Activated CD4-positive, CD25-positive, alpha-beta regulatory T cell treated with anti-CD3 and anti-CD28 coated beads, Interleukin-2, amount 50 U/mL, for 72 hours (primary cell): ENCODE measurements at places on chromosomes 5 and 9.

DNA sequence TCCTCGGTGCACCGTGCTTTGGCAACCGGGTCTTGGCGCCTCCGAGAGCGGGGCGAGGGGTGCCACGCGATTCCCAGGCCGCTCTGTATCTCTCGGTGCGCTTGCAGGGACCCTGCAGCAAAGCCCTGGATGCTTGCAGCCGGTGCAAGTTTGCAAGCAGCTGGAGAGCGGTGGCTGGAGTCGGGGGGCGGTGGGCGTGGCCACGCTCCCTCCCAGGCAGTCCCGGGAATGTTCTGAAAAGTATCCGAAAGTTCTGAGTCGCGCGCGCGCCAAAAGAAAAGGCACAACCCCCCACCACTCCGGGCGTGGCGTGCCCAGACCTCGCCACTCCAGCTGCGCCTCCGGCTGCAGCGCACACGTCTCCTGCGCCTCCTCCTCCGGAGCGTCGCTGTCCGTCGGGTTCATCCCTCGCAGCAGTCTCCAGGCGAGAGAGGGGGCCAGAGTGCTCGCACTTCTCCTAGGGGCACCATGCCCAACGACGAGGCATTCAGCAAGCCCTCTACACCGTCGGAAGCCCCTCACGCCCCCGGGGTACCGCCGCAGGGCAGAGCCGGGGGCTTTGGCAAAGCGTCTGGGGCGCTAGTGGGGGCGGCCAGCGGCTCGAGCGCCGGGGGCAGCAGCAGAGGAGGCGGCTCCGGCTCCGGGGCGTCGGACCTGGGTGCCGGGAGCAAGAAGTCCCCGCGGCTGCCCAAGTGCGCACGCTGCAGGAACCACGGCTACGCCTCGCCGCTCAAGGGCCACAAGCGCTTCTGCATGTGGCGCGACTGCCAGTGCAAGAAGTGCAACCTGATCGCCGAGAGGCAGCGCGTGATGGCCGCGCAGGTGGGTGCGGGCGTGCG lies at the start of gene DMRT1:
TSS of gene DMRT1 (plus strand) at position 327 of the 839 bp plus-strand sequence. CDS start at position 469, 142 bp downstream.
- no peak for DNase-seq

- DNase-seq, result no peak
Measured at GRCh38 chr5:65478336-65478735, 3.4 kb downstream of the ADAMTS6 start.

DNA sequence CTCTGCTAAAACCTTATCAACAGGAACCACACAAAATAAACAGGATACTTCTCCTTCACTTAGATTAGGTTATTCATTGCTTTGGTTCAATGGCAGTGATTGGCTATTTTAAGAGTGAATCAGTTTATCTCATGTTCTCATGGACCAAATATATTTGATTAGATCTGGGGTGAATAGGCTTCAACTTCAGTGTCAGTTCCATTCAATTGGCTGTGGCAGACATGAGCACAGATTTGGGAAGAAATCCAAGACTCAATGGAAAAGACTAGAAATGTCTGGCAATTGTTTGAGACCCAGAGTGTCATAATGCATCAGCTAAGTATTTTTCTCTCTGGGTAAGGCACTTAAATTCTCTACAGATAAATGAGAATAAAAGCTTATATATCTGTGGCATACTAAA lies 37.1 kb downstream of the CDH18 start:
- no peak for DNase-seq

- no peak for DNase-seq
Measured at GRCh38 chr5:39934830-39935229, 510.1 kb upstream of the DAB2 start.

GRCh38 chr5:107284822-107285525 lies 385.8 kb downstream of the EFNA5 start:
- no peak for DNase-seq

DNA sequence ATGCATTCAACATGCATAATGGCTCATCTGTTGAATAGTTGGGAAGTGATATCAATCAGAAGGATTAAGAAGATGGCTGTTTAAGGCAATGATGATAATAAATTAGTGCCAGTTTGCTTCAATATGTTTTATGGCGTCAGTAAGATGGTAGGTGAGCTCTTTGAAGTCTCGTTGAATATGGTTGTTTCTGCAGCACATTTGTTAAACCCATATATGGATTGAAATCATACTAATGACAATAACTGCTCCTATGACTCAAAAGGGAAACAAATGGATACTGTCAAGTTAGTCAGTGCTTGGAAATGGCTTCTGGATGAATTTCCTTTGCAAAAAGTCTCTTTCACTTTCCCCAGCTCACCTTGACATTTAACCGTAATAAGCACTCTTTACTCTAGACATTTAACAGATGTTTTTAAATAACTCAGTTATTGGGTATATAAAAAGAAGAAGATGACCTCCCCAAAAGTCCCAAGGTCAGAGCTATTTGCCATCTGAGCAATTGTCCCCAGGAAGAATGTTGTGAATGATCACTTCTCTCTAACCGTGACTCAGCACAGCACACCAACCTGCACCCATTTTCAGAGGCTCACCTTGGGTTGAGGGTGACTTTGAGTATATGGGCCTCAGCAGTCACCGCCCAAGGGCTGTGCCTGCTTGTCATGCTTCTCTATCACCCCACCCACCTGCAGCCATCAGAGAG lies 133.4 kb downstream of the GRIA1 start:
- DNase-seq, result no peak

DNA sequence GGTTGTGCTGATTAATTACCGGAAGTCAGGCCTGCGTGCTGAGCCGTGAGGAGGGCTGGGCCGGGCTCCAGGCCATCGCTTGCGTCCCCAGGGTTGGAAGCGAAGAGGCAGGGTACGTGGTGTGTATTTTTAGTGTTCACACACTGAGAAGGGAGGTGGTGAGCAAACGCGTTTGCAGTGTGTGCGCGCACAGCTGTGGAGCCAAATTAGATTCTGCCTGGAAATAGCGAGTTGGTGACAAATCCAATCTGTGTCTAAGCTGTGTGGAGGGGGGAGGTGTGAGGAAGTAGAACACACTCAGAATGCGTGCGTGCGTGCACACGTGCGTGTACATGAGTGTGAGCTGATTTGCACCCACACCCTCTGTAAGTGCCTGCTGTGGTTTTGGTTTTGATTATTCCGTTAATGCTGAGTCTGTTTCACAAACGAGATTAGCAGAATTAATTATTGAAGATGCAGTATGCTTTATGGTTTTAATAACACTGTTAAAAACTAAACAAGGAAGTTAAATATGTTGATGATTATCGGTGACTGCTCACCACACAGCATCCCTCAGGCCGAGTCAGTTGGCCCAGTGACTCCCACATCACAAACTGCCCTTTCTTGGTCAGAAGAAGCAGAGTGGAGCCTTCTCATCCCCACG lies 111.8 kb upstream of the FCN2 start:
- DNase-seq, result no peak

DNA sequence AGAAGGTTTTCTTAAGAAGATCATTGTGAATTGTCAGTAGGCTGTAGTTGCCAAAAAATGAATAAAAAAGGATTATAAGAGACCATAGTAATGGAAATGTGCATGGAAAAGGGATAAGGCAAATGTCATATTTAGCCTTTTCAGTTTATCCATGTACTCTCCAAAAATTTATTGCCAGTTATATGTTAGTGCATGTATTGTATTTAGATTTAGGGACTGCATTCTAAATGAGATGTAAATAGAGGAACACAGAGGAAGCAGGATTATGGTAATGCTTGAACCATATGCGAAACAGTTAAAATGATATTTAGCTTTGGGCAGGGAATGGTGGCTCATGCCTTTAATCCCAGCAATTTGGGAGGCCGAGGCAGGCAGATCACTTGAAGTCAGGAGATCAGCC lies 33.0 kb downstream of the DDX46 start:
- DNase-seq, result no peak

DNA sequence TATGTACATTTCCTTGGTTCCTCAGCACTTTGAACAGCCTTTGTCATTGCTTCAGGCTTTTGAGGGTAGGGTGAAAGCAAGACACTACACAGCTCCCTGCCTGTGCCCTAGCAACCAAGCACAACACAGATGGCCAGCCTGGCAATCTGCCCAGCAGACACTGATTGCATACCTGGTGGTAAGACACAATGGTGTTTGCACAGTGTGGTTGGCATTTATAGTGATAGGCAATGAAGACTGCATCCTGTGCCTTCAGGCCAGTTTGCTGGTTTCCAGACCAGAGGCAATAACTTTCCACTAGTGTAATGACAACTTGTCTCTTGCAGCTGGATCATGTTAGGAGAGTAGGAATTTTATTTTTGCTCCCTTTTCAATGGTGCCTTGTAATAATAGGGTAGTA lies 144.5 kb upstream of the TNC start:
- no peak for DNase-seq

GRCh38 chr5:179749857-179750508 lies 17.4 kb downstream of the MAML1 start:
- no peak for DNase-seq

GRCh38 chr5:94793816-94794198 lies 175.3 kb downstream of the SLF1 start:
- no peak for DNase-seq

DNA sequence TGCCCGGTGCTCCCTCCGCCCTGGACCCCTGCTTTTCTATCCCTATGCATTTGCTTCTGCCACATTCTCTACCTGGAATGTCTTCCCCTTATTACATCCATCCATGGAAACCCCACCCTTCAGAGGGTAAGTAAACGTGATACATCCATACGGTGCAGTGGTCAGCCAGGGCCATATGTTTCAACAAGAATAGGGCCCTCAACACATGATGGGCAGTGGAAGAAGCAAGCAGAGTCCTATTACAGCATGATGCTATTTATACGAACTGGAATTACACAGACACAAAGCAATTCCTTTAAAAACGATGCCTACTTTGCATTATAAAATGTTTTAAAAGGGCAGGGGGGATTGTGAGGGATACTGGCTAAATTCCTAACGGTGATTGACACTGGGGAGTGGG lies 38.2 kb upstream of the PTGS1 start:
- no peak for DNase-seq

GRCh38 chr5:10615693-10616092 lies 51.8 kb downstream of the ANKRD33B start:
- no peak for DNase-seq

DNA sequence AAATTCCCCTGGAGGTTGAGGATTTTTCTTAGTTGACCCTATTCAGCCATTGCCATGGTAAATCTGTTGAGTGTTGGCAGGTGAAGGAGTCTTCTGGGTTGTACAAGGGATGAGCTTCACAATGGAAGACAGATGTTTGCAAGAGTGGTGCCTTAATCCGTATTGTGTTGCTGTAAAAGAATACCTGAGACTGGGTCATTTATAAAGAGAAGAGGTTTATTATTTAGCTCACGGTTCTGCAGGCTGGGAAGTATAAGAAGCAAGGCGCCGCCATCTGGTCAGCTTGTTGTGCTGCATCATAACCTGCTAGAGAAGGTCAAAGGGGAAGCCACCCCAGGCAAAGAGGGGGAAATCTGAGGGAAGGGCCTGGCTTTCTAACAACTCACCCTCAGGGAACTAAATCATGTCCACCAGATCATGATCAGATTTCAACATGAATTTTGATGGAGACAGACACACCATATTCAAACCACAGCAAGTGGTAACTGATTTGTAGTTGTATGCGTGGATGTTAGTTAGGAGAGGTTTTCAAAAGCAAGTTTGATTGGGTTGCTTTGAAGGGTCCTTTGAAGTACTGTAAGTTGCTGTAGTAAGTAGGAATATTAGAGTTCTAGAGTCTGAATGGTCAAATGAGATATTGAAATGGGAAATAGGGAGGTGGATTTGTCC lies 2.5 kb downstream of the TNPO1 start:
- no peak for DNase-seq

DNA sequence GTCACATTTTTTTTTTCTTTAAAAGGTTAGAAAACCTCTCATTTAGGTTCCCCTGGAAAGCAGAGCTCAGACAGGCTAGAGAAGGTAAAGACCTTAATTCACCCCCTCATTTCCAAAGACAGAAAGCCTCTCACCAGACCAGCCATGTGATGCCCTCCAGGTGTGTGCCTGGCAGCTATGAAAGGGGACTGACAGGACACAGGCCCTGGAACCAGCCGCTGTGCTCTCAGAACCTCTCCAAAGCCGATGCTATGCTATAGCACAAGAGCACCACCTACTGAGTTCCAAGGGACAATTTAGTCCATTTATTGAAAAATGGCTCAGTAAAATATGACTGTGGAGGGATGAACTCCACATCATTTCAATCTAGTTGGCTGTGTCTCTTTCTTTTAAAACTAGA lies 48.8 kb downstream of the FANCC start:
- DNase-seq, result no peak

- DNase-seq, result no peak
Measured at GRCh38 chr5:159749146-159749545, 167.1 kb upstream of the ADRA1B start.

DNA sequence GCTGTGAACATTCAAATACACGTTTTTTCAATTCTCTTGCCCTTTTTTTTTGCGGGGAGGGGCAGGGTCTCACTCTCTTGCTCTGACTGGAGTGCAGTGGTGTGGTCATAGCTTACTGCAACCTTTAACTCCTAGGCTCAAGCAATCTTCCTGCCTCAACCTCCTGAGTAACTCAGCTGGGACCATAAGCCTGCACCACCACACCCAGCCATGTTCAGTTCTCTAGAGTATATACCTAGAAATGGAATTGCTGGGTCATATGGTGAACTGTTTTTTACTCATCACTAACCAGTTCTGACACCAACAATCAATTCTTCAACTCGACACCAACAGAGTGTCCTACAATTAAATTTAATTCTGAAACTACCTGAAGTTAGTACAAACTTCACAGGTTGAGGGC lies 85.5 kb upstream of the ZNF169 start:
- no peak for DNase-seq

DNA sequence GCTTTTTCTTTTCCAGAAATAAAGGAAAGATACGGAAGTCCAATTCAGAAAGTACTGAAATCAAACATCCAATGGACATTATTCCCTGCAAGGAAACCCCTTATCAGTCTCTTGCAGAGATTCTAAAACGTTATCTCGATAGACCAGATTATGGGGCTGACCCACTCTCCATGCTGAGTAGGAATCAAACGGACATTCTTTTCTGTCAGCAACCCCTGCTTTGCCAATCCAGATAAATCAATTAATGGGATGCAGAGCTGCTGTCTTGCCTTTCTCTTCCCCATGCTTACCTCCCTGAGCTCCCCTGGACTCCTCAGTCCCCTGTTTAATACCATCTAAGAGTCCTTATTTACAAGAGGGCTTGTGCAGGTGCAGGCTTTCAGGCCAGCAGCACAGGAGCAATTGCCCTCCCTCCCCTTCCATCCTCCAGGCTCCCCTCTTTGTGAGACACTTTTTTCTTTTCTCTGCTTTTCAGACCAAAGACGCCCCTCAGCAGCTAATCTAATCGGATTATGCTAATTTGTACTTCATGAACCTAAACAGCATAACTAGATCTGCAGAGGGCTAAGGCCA lies 14.2 kb downstream of the TAL2 start:
- DNase-seq, result no peak
